ENCODE measurements at places on chromosomes 7 and 10. TPM values are rescaled to one million over a fixed set of nuclear protein-coding genes. Genes with fewer than 3 reads are reported as not detected.

TDRD1 gene
- polyA plus RNA-seq: not detected

ARMC3 gene
- not detected for polyA plus RNA-seq

TYW1B gene
- 0.73 TPM for polyA plus RNA-seq

MYL10 gene
- not detected for polyA plus RNA-seq

DNA sequence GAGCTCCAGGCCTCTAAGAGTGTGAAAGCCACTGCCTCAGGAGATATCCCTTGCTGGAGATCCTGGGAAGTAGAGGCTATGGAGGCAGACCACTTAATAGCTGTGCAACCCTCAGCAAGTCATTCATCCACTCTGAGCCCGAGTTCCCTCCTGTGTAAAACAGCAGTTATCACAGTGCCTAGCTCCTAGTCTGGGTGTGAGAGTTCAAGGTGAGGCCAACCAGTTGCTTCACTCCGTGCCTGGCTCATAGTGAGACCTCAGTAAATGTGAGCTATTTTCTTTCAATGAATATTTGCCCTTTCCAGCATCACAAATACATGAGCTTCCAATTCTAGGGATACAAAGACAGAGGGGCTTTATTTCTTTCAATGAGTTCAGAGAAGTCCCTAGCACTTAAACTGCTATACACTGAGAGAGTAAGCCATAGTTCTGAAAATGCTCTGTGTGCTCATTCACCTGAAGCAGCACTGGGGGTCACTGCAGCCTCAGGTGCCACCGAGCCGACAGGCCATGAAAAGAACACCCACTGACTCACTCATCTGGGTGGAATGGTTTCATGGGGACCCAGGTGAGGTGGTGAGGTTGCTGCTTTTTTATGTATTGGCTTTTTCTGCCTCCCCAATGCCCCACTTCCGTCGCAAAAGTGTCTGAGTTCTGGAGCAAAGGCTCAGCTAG is 259.8 kb downstream of the KCNMA1 start:
- no peak for DNase-seq

- no peak for DNase-seq
These were observed 6.1 kb upstream of the NEURL1 start for GRCh38 chr10:103487410-103487708.
